CD4-positive, alpha-beta memory T cell (primary cell): ENCODE measurements at places on chromosomes 5 and 9. TPM values are rescaled to one million over a fixed set of nuclear protein-coding genes. Genes with fewer than 3 reads are reported as not detected.

GRCh38 chr9:89404074-89404473 is 85.8 kb downstream of the SECISBP2 start:
- DNase-seq, result no peak

GRCh38 chr9:75921391-75922127 is 31.1 kb downstream of the PCSK5 start:
- DNase-seq, result no peak

DNA sequence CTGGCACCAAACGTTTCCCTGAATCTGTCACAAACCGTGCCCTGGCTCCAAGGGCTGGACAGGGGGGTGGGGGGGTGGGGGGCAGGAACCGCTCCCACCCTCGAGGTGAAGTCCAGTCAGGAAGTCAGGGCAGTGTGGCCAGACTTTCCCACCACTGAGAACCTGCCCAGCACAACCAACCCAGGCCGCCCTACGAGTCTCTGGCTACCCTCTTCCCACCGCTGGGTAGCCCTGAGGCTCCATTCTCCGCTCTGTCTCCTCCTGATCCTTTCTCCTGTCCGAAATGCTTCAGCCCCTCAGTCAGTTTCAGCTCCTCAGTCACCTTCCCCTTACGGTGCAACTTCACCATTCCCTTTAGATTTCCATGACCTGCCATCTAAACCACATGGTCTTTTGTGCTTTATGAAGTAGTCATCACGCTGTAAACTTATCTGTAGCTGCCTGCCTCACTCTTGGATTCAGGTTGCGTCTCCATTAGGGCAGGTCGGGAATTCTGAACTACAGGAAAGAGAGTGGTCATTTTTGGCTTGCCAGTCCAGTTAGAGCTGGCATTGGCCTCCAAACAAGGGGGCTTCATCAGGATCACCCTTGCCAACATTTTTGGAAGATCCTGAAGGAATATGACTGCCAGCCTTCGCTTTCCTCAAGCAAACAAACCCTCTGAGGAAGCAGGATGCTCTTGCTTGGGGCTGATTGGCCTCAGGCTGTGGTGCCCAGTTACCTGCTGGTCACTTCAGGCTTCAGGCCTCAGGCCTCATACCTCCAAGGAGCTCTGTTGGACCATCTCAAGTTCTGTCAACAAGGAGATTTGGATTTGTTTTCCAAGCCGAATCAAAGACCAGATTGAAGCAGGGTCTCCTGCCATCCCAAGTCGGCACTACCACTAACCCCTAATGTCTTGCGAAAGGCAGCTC is 794 bp upstream of the DCAF12 start:
- no peak for DNase-seq

- DNase-seq, result no peak
Measured at GRCh38 chr9:131320031-131320685, 30.6 kb downstream of the PLPP7 start.

DNA sequence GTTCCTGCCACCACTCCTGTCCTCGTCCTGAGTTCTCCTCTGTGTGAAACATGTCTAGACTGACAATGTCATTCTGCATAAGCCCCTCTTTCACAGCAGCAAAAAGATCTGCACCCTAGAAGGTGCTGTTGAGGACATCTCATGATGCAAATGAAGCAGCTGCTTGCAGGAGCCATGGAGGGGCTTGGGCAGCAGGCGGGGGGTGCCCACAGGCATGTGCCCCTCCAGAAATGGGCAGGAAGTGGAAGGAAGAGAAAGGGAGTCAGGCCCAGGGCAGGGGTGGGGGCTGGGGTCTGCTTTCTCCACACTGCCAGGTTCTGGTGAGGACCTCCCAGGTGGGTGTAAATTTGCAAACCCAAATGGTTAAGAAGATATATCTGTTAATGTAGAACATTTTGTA is 54.5 kb upstream of the KCNMB1 start:
- DNase-seq, result no peak

DNA sequence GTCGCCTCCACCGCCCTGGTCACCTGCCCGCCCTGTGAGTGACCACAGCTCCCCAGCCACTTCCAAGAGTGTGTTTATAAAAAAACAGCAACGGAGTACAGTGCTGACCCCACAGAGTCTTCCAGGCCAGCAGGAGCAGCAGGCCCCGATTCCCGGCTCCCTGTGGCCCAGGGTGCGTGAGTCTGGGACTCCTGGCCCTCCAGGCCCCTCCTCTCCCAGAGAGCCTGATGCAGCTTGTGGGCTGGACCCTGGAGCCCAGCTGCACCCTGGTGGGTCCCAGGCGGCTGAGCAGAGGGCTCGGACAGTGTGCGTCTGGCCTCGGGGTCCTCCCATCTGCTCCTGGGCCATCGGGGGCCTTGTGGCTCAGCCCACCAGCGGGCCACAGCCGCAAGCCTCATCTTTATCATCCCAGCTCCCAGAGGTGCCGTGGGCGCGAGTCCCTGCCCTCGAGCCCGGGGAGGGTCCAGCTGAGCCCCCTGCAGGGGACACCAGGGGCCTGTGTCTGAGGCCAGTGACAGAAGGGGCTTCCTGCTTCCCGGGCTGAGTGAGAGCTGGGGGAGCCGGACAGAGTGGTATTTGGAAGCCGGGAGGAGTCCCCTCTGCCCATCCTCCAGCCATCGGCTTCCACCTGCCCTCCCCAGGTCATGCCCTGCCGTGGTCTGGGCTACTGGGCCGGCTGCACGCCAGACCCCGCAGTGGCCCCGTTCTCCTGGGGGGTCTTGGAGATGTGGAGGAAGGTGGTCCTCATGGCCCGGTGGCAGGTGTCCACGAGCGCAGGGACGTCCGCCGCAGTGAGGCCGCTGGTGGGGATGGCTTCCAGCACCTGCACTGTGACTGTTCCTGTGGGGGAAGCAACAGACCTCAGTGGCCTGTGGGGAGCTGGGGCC is 10.6 kb downstream of the EGFL7 start:
- no peak for DNase-seq

- DNase-seq, result no peak
Measured at GRCh38 chr9:124835026-124835557, 18.2 kb upstream of the WDR38 start.

The NR2F1 gene
- not detected for polyA plus RNA-seq

The CXCL14 gene
- not detected for polyA plus RNA-seq

The PHF24 gene
- polyA plus RNA-seq, result not detected

The CARTPT gene
- polyA plus RNA-seq, result not detected

The TTLL11 gene
- 2.7 TPM for polyA plus RNA-seq
